ENCODE measurements at places on chromosomes 5 and 9.

DNA sequence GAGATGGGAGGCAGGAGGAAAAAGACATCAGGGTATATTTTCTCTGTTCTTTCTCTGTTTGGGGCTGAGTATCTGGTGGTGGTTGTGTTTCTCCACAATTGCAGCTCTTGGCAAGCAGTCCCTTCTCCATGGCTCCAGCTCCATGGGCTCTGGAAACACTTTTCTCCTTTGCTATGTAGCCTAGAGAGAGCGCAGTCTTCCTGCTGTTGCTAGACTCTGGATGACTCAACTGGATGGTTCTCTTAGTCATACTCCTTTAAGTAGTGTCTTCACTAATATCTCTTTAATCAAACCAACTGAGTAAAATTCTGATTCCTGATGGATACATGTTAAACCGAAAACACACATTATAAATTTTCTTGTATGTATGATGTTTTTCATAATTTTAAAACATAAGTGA is 3.3 kb upstream of the PLGRKT start:
- DNase-seq = no peak

GRCh38 chr9:69207503-69207902 is 33.4 kb downstream of the TJP2 start:
- no peak for DNase-seq

GRCh38 chr5:109196823-109197160 is 213.0 kb downstream of the PJA2 start:
- no peak for DNase-seq

DNA sequence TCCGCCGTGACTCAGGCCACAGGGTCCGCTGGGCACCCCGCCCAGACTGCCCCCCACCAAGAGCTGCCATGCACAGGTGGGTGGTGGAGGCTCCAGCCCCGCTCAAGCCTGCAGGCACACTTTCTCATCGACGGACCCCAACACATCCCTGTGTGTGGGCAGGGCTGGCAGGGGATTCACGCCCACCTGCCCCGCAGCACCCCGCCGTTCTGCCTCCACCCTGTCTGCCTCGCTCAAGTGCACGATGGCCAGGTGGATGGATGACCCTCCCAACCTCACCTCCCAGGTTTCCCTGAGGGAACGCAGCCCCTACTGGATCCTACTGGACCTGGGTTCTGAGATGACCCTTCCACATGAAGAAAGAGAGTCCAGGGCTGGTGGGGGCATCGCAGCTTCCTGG is 26.1 kb upstream of the FCN1 start:
- DNase-seq = no peak

DNA sequence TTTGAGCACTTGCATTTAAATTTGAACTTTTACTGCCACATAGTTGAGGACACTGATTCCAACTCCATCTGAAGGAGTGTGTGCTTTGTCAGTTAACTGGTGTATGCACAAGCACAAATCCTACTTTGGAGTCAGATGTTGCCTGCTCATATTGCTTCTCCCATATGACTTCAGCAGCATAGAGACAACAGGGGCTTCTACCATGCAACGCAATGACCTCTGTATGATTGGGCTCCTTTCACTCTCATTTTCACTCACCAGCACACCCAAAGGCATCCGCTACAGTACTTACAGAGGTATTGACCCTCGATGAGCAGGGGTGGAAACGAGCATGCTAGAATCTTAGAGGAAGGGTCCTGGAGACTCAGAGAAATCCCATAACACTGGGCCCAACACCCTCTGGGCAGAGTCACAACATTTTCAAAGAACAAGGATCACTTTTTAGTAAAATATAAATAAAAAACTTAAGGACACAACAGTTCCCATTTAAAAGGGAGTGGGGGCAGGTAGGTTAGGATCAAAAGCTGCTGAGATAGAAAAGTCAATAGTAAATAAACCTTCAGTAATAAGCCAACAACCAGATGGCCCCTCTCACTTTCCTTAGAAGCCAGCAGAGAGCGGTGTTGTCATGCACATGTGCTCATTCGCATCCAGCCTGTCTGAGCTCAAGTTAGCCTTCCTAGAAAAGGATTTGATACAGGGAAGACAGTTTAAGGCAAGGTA is 203.8 kb downstream of the SNCAIP start:
- no peak for DNase-seq

- DNase-seq = no peak
These were observed 73.9 kb downstream of the ALDH7A1 start for GRCh38 chr5:126521130-126521529.

- DNase-seq = no peak
These were observed 323.0 kb downstream of the SPOCK1 start for GRCh38 chr5:137176126-137176525.

GRCh38 chr9:136950656-136951276 is 1.3 kb upstream of the LCN12 start:
- DNase-seq = no peak

- no peak for DNase-seq
These were observed 583 bp upstream of the AQP3 start for GRCh38 chr9:33447799-33448553.

DNA sequence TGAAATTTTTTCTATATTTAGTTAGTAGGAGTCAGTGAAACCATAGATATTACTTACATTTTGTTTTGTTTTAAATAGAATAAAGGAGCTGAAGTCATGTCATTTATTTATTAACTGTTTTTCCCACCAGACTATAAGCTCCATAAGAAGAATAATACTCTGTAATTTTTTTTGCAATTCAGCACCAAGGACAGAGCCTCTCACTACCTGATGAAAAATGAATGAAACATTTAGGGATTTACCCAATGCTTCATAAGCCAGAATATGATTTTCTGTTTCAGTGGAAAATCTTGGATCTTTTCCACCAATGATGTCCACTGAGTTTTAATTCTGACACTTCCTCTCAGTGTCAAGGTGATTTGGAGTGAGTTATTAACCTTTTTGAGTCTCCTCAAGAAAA is 624.9 kb upstream of the GRAMD2B start:
- no peak for DNase-seq

- DNase-seq = no peak
These were observed 9.8 kb downstream of the SAP30L start for GRCh38 chr5:154455585-154455984.

GRCh38 chr9:109945573-109945972 is 165.6 kb downstream of the PALM2AKAP2 start:
- no peak for DNase-seq

GRCh38 chr5:68957591-68957990 is 136.2 kb upstream of the SLC30A5 start:
- DNase-seq = no peak

GRCh38 chr5:87051502-87052113 is 216.1 kb upstream of the RASA1 start:
- DNase-seq = no peak

- no peak for DNase-seq
These were observed at the start of gene PCDHGC5 for GRCh38 chr5:141488591-141489561. Gene PCDHGC5 (plus strand): TSS chr5:141489081. CDS start chr5:141489241, 160 bp downstream.

DNA sequence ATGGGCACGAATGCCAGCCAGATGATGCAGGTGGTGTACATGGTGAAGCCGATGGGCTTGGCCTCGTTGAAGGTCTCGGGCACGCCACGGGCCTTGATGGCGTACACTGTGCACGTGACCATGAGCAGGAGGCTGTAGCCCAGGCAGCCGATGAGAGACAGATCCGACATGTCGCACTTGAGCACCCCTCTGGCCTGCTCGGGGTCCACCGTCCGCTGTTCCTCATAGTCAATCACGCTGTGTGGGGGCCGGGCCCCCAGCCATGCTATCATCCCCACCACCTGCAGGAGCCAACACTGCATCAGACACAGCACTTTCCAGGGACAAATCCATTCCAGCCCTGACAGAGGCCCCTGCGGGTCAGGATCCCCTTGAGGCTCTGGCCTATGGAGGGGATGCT is 12.2 kb downstream of the GRM6 start:
- DNase-seq = no peak

- no peak for DNase-seq
These were observed 102.1 kb upstream of the ASTN2 start for GRCh38 chr9:117516676-117517632.

- no peak for DNase-seq
These were observed 1146.3 kb downstream of the MAT2B start for GRCh38 chr5:164651546-164652275.

DNA sequence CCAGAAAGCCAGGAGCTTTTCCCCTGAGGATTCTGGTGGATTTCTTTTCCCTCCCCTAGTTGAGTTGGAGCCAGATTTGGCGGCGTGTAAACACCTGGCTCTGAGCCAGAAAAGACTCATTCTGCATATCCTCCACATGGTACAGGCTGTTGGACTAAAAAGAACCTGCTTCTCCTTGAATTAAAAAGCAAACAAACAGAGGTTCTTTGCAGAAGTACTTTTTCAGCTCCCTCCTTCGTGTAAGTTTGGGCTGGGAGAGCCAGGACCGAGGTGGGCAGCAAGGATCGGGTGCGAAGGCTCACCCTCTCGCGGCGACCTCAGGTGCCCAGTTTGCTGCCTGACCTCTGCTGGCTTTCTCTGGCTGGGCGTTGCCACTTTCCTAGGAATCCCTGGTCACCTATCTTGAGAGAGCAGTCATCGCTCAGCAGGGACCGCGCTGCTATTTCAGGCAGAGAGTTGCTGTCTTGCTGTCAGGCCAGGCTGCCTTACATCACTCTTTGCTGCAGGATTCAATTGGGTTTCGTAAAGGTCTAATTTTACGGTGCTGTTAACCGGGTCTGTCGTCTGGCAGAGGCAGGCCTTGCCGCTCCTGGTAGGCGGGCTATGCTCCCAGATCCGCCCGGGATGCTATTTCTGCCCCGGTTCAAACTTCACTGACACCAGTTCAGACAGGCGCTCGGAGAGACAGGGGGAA is 3.2 kb downstream of the PAPPA start:
- DNase-seq = no peak

- DNase-seq = no peak
These were observed 825.9 kb upstream of the GRAMD2B start for GRCh38 chr5:125597338-125597737.

- DNase-seq = no peak
These were observed 142.0 kb downstream of the RORB start for GRCh38 chr9:74639112-74639511.

DNA sequence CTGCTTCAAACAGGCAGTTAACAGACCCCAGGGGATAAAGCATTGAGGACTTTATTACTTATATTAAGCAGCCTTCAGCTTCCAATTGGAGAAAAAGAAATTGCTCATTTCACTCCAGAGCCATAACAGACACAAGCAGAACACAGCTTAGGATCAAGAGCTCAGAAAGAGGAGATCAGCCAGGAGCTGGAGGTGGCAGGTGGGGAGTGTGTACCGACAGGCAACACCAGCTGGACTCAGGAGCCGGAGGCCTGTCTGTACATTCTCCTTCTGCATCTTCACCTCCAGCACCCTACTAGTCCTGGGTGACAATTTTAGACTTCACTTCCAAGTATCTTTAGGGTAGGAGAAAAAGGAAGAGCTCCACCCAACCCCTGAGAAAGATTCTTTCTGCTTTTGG is 35.8 kb downstream of the NRG2 start:
- DNase-seq = no peak

DNA sequence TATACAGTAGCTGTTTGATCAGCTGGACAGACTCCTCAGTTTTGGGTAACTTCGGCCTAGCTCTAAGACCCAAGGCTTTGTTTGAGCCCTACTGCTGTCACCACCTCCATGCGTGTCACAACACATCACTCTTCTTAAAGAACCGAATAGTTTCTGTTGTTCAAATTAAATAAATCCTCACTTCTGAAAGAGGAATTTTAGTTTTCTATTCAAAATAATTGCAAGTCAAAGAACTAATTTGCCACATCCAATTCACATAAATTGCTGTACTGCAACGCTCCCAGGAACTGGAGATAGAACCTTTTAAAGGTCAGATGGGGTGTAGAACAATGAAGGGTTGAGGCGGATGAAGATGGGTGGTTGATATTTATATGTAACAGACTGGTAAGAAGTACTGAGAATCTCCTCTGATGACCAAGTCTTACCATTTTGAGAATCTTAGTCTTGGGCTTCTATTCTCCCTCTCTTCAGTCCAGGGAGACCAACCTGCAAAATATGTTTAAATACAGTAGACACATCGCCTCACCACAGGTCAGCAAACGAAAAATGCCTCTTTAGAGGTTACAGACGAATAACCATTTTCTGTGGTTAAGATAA is 1.6 kb downstream of the NREP start:
- no peak for DNase-seq

DNA sequence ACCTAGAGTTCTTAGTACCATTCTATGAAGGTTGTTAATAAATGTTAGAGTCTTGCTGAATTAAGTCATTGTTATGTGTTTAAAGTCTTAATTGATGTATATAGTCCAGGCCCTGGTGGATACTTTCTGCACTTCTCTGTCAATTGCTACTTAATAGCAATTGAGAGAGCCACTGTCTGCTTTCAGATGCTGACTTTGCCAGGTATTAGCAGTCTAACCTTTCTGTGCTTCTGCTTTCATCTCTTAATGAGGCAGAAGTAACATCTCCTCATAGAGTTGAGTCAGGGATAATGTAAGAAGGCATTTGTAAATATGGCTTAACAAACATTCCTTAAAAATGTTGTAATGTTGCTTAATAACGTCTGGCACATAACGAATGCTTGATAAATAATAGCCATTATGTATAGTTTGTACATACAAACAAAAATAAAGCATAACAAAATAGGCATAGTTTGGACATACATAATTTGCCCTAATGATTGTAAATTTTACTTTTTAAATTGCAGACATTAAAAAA is 28.3 kb downstream of the RASGRF2 start:
- DNase-seq = no peak

DNA sequence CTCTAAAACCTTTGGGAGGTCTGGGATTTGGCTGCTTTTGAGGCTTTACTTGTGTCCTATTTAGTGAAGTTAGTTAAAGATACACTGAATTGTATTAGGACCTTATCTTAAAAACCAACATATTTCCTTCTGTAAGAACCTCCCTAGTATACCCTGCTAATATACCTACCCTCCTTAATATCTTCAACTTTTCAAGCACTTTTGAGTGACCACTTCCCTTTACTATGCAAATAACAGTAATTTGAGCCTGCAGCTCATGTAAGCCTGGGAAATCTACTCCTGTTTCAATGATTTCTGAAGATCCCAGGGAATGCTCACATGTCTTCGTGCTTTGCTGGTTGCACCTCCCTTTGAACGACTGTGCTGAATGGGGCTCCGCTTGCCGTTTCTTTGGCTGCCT is 358.5 kb downstream of the YTHDC2 start:
- no peak for DNase-seq

DNA sequence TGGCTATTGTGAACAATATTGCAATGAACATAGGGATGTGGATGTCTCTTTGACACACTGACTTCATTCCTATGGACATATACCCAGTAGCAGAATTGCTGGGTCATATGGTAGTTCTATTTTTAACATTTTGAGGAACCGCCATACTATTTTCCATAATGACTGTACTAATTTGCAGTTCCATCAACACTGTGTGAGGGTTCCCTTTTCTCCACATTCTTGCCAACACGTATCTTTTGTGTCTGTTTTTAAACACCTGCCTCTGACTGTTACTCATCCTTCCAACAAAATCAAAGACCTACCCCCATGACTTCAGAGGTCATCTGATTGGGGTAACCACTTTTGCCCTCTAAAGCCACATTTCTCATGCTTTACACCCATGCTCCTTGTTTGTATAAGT is 133.5 kb downstream of the MED27 start:
- DNase-seq = no peak

- no peak for DNase-seq
These were observed 51.1 kb downstream of the AHRR start for GRCh38 chr5:372556-372995.

- no peak for DNase-seq
These were observed 77.0 kb downstream of the ARHGEF28 start for GRCh38 chr5:73702951-73703350.

Data from stimulated activated CD8-positive, alpha-beta memory T cell treated with anti-CD3 and anti-CD28 coated beads, Interleukin-15, amount 100 ng/mL, for 24 hours (primary cell).